Fibroblast of pulmonary artery (primary cell): ENCODE measurements at places on chromosomes 11 and 22.

GRCh38 chr11:124591430-124591829, 19.8 kb upstream of the PANX3 start:
- DNase-seq: no peak

GRCh38 chr11:65417702-65418430, 4.7 kb upstream of the NEAT1 start:
- peak; percentile 39 for DNase-seq

DNA sequence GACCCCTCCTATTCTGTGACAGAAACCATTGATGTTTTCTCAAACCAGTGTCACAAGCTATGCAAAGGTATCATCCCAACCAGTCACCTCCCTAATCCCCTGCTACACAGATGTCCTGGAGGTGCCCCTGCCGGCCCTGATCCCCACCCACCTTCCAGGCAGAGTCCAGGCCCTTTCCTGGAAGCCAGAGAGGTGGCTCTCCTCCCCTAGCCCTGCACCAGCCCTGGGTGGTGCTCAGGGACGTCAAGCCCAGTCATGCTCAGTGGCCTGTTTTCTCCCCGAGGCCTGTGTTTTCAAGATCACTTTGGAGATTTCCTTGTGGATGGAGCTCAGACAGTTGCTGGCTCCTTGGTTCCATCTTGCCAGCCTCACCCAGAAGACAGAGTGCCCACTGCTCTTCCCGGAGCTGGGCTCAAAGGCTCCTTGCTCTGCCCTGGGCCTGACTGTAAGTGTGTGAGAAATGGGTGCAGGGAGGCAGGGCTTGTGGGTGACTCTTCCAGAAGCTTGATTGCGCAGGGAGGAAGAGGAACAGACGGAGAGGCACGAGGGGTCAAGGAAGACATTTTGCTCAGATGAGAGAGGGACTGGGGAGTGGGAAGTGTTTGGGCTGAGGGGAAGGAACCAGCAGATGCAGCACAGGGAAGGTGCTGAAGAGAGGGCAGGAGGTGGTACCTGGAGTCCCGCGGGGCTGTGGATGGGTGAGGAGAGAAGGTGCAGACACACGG, 11.3 kb downstream of the P2RY6 start:
- no peak for DNase-seq

GRCh38 chr11:123143921-123144320, 51.1 kb downstream of the CLMP start:
- DNase-seq: no peak

- no peak for DNase-seq
These were observed 2.2 kb downstream of the IFITM5 start for GRCh38 chr11:297051-297585.

GRCh38 chr11:74141241-74141695, 29.5 kb downstream of the C2CD3 start:
- DNase-seq: peak; percentile 47

DNA sequence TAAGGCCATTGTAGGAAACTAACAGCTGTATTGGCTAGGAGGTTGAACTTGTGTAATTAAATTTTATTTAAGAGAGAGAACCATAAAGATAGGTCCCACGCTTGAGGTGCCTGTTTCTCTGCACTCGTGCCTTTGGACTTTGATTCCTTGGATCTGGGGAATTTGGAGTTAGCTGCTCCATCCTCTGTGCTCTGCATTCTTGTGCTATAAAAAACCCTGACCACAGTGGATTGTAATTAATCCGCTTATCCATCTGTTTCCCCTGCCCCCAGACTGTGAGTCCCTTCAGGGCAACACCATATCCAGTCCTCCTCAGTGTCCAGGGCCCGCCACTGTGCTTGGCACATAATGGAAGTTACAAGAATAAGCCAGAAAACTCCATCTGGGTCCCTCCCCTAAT, 169.8 kb downstream of the SPON1 start:
- DNase-seq: no peak

- DNase-seq: no peak
These were observed 620.7 kb upstream of the ARHGAP42 start for GRCh38 chr11:100066399-100066798.

- no peak for DNase-seq
These were observed 69.9 kb downstream of the PTPRJ start for GRCh38 chr11:48050304-48050703.

DNA sequence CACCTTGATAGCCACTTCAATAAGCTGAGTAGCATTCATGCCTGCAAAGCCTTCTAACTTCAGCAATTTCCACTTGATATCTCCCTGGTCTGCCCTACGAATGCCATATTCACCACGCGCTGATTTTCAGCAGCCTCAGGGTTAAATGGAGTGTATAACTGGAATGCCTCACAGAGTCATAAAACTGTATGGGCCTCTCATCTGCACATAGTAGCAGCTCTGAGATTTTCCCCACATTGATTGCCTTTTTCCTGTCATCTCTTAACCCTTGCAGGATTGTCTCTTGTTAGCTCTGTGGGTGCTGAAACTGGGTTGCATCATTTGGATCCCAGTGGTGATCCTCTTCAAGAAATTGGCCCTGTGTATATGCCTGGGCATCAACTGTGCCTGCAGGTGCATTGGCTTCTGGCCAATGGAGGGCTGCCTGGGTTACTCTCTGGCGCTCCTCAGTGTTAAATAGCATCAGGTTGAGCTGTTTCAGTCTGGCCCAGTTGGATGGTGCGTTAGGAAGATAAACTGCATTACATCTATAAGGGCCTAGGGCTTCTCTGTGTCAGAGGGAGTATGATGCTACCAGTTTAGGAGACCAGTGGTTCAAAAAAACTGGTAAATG, 17.4 kb upstream of the GLYATL1 start:
- no peak for DNase-seq

- no peak for DNase-seq
These were observed 13.5 kb downstream of the LRP5 start for GRCh38 chr11:68325907-68326220.

GRCh38 chr11:98944461-98944860, 76.3 kb upstream of the CNTN5 start:
- no peak for DNase-seq

- no peak for DNase-seq
These were observed 14.0 kb downstream of the RAB36 start for GRCh38 chr22:23159291-23159630.

DNA sequence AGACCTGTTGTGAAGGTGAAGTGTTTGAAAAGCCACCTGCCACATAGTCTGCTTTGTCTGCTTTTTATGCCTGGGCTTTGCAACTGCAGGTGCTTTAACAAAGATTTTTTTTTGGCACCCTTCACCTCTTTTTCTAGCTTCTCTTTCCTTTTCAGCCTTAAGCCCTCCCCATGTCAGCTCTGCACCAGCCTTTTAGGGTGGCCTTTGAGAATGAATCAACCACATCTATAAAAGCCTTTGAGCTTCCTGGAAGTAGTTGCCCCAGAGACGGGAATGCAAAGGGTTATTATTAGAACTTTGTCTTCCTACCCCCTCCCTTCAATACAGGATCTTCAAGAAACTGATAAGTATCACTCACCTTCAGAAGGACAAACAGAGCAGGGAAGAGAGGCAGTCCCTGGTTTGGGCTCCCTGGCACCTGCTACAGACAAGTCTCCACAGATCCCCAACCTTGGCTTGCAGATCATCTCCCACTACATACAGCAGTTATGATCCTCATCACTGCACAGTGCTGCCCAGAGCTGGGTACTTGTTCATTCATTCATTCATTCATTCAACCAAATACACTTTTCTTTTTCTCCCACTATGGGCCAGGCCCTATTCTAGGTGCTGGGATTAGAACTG, 8.0 kb downstream of the PVALB start:
- no peak for DNase-seq

DNA sequence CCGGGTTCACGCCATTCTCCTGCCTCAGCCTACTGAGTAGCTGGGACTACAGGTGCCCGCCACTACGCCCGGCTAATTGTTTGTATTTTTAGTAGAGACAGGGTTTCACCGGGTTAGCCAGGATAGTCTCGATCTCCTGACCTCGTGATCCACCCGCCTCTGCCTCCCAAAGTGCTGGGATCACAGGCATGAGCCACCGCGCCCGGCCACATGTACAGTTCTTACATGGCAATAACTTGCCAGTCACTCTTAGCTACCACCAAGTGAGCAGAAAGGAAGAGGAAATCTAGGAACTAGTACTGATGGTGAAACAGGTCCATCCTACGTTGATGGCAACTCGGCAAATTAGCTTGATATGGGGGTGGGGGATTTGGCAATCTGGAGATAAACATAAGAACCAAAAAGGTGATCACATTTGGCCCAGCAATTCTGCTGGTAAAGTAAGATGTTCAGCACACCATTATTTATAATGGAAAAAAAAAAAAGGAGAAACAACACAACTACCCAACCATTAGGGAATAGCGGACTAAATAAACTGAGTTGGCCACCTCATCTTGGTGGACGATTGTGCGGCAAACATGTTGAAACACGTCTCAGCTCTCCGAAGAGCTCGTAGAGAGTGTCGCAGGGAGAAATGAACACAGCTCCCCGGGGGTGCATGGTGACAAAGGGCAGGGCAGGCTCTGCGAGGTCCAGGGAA, 5.3 kb downstream of the NLRP6 start:
- no peak for DNase-seq

DNA sequence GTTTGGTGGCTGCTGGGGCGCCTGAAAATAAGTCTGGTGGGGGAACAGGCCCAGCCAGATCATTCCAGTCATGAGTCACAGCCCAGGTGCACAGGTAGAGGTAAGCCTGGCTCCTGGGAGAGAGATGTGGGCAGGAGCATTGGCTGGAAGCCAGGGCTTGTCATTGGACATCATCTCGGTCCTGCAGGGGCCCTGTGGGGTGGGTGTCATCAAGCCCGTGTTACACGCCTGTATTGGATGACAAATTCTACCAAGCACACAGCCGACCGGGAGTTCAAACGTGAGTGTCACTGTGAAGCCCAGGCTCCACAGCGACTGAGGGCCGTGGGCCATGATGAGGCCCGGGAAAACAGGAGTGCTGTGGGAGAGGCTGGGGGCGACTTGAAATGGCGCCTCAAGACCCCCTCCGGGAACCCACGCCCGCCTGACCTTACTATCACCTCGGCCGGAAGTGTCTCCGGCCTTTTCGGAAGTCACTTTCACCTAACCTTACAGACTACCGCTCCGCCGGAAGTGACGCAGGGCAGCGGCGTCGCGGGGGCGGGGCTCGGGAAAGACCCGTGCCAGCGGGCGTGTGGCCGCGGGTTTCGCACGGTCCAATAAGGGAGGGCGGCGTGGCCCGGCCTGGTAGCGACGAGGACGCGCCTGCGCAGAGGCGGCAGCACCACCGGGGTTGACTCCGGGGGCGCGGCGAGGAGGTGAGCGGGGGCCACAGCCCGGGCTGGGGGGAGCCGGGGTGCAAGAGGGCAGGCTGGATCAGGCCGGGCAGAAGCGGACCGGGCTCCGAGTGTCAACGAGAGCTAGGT, at the start of gene FKBP2:
FKBP2 (plus strand) TSS at position 661 of the 806 bp plus-strand sequence. CDS start 1,293 bp downstream, outside the sequence.
- peak; percentile 97 for DNase-seq

DNA sequence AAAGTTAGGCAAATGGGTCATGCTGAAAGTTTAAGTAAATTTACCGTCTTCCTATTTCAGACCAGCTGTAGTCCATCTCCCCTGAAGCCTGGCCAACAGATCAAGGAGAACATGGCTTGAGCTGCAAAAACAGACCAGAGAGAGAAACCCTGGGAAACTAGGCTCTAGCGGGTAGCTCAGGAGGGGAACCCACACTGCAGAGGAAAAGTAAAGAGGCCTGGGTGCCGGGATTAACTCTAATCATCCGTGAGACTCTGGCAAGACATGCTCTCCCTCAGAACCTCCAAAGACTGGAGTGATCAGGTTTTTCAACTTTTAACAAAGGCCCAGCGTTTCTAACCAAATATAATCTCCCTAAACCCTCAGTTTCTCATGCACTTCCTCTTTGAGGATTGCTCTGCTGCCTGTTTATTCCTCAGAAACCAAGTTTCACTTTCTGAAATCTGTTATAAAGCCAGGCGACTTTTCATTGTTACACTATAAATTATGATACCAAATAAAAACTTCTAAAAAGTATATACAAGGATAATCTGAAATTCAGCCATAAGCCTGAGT, 67.5 kb downstream of the GAB2 start:
- DNase-seq: peak; percentile 65

DNA sequence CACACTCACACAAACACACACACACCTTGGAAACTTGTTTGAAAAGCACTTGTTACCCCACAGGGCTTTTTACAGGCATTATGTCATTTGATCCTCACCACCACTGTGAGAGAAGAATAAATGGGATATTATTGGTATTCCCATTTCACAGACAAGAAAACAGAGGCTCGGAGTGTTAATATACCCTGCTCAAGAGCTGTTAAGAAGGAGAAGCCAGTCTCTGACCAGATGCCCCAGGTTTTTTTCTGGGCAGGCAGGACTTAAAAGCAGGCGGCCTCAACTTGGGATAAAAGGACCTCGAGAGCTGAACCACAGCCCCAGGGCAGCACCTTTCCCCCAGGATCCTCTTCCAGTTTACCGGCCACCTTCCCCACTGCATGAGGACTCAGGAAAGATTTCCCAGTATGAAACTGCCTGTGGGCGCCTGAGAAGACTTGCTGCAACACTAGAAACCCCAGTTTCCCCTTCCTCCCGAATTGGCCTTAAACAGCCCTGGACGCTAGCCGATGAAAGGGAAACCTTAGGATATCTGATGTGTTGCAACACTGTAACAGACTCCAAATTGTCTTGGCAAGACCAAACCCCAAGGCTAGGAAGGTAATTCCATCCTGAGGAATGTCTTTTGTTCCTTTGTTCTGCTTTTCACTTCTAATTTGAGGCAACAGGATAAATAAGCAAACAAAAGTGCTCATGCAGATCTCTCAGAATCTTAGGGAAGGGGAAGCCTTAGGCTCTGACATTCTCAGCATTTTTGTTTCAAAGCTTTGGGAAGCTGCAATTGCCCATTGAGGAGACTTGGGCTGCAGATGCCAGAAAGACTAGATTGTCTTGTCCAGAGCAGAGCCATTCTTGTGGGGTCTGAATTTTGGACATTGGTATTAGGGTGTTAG, 173.5 kb downstream of the TRIM29 start:
- peak; percentile 5 for DNase-seq

- no peak for DNase-seq
These were observed 538.4 kb downstream of the FAM181B start for GRCh38 chr11:82195283-82195682.

DNA sequence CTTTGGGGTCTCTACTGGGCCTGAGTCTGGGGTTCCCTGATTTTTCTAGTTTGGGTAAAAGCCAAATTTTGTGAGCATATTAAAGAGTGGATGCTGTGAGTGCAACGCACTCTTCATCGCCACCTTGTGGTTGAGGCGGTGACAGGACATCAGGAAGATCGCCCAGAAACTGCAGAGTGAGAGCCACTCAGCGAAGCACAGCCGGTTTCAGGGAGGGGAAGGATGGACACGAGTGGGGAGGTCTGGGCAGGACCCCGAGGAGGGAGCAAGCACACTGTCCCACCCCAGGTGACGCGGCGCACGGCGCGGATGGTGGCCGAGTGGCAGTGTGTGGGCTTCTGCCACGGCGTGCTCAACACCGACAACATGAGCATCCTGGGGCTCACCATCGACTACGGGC, 9.1 kb downstream of the SELENOO start:
- peak; percentile 76 for DNase-seq
